Nephron progenitor cell (in vitro differentiated cells): ENCODE measurements at places on chromosomes 2 and 18.

DNA sequence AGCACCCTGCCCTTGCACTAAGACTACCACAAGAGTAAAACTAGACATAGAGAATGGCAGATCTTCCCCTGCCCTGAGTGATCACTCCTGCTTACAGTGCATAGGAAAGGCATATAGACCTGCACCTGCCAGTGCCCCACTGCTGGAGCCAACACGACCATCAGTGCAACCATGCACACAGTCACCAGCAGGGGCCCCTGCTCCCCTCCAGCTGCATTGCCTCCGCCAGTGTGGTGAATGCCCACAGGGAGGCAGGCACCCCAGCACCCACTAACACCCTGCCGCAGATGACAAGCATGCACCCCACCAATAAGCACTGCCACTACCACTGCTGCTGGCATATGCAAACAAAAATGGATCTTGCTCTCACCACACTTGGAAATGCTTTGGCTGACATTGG is 478.8 kb downstream of the ADCYAP1 start:
- DNase-seq, result no peak

GRCh38 chr2:189952536-189953109 is 109.9 kb downstream of the MSTN start:
- DNase-seq, result no peak

GRCh38 chr2:95039363-95039762 is 13.9 kb downstream of the MAL start:
- DNase-seq, result no peak

DNA sequence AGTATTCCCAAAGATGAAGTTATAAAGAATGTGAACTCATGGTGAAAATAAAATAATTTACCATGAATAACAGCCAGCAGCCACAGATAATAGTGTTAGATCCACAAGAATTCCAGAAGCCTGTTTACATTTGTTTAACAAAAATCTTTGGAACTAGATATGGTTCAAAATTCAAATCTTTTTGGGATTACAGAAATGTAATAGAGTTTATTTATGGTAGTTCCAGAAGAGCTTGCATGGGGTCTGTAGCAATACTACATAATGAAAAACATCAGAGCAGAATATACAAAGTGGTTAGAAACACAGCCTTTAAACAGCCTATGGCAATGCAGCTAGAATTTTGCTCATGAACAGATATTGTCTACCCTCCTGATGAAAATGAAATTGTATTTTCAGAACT is 179.1 kb downstream of the RDH14 start:
- DNase-seq, result no peak

GRCh38 chr18:57961876-57962505 is 82.0 kb upstream of the NEDD4L start:
- no peak for DNase-seq

DNA sequence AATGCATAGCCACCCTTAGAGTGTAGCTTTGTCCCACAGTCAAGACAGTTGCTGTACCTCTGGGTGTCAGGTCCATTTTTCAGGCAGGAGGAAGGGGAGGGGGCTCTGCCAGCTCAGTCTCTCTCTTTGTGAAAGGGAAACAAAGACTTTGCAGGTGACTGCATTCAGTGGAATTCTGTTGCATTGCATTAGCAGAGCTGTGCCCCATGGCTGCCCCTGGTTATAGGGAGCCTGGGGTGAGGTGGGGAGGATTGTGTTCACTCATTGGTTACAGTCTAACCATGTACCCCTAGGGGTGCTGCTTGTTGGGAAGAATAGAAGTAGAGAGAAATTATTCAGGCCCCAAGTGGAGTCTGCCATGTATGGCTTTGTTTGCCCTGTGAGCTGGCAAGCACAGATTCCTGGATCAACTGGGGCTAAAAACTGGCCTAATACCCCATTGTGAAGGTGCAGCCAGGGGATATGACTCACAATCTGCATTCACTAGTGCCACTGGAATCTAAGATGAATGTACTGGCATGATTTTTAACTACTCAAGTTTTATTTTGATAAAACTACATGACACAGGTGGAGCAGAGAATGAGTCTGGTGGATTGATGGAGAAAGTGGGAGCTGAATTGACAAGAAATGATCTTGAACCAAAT is 118.4 kb downstream of the SH3BP4 start:
- DNase-seq, result no peak

DNA sequence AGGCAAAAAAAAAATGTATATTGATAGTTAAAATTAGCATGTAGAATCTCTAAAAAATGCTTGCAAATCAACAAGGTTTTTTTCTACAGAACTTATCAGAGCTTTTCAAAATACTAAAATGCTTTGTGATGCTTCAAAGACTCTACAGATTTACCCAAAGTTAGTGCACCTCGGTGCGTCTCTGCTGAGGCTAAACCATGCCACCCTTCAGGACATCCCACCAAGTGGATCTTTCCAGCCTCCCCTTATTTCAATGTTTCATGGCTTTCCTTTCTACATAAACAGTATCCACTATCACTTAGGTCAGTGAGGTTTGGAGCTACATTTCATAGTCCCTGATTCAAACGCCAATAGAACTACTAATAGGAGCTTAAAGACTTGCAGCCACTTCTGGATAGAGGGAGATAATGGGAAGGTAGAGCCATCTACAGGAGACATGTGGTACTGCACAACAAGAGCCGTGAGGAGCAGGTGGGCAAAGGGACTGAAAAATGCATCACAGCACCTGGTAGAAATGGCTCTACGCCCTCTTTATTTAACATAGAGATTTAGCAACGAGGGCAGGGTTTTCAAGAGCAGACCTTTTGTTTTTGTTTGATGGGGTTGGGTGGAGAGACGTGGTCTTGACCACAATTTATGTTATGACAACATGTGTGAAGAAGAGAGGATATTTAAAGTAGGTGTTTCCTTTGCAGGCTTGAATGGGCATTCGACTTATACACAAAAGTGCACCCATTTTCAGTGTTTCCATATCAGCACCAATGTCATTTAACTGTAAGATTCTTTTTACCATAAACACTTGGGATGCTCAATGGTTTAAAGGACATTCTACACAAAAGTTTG is 56.1 kb upstream of the SLC35G4 start:
- DNase-seq, result peak; percentile 59

DNA sequence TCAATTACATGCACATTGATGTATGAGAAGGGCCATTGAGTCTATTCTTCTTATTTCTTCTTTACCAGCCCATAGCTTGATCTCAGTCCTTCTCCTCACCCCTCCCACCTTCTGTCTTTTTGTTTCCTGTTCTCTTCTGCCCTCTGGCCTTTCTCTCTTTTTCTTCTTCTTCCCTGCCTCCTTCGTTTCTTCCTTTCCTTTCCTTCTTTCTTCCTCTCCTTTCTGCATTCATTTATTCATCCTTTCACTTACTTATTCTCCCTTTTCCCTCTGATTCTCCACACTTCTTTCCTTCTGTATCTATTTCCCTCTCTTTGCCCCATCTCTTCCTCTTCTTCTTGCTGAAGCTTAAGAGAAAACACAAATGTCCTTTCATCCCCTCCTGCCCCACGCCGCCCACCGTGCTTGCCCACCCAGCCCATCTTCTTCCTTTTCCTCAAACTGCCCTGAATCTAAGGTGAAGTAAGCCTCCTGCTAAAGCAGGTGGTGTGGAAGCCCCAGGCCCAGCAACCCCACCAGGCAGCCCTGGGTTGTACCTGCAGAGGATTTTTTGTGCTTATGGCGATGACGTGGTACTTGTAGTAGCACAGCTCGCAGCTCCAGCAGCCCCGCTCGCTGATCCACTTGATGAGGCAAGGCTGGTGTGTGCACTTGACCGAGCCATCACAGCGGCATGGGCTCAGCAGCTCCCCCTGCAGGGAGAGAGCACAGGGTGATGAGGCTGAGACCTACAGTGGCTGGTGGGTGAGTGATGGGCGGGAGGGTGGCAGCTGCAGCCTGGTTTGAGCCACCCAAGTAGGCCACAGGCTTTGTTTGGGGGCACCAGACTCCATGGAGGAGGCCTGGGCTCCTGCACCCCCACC is 89.0 kb downstream of the MARCHF4 start:
- peak; percentile 65 for DNase-seq

DNA sequence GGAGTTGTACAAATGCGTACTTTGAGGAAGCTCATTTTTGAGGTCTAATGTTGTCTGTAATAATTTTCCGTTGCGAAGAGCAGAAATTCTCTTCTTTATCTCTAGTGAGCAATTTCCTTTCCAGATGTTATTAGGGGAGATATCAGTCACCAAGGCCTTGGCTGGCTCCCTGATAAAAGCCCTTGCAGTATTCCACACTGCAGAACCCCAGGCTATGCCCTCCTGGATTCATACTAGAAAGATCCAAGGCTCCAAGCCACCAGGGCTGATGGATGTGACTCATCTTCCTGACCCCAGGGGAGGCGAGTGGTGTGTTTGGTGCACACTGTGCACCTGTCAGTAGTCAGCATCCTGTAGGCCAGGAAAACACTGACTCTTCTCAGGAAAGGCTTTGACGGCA is 34.7 kb downstream of the INO80C start:
- DNase-seq, result no peak

- DNase-seq, result no peak
Observed at GRCh38 chr2:203565076-203565475, 30.0 kb upstream of the RAPH1 start.

DNA sequence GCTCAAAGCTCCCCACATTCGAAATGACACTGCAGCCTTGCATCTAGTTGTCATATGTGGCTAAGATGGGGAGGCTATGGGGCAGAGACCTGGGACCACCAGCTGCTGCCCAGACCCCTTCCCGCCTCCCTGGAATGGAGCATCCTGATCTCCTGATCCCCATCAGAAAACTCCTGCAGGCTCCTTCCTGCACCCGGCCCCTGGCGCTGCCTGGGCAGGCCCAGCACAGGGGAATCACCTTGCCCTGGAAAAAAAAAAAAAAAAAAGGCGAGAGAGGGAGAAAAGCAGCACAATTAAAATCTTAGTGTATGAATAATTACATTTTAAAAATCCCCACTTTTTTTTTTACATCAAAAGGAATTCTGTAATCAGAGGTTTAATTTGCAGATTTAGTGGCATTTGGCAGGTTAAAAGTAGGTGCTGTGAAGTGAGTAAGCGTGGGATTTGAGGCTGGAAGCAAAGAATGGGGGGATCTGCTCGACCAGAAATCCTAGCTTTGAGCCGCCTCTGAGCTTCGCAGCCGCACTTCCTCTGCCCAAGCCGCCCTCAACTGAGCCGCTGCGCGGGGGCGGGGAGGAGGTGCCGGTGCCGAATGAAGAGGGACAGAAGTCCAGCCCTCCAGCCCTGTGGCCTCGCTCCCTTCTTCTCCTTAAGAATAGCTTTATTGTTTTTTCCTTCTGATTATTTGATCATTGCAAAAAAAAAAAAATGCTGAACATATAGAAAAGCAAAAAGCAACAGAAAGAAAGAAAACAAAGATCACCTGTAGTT is 30.0 kb downstream of the THNSL2 start:
- DNase-seq, result peak; percentile 69

- DNase-seq, result no peak
Observed at GRCh38 chr2:235642446-235643098, 148.7 kb downstream of the AGAP1 start.

DNA sequence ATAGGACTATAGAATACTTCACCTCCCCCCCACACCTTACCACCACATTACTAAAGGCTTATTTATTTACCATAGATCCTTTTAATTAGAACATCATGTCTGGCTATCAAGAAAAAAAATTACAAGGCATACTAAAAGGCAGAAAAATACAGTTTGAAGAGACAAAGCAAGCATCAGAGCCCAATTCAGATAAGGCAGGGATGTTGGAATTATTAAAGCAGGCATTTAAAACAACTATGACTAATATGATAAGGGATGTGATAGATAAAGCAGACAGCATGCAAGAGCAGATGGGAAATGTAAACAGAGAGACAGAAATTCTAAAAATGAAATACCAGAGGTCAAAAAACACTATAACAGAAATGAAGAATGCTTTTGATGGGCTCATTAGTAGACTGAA is 55.4 kb upstream of the SMIM21 start:
- no peak for DNase-seq

DNA sequence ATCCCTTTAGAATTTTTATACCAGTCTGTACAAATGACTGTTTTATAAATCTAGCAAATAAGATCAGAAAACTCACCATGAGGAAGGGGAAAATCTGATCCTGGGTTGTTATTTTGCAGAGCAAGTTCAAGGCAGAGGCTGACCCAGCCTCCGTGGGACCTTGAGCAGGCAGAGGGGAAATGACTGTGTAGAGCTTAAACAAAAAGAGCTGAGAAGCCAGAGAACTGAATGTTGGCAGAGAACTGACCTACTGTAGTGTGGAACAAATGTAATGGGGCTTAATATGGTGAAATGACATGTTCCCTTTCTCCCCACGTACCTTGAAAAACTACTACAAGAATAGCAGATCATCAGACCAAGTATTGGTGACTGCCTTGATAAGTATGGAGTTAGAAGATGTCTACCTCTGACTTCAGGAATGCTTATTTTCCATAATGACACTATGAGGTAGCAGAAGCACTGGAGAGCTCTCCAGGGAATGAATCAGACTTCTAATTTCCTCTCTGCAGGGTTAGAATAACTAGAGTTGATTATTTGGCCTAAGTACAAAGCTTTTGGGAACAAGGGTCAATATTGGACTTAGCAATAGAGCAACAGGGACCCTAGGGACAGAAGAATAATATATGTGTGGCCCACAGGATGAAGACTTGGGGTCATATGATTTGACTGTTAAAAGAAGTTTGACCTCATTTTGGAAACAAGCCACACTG is 304.4 kb downstream of the CCDC178 start:
- no peak for DNase-seq

DNA sequence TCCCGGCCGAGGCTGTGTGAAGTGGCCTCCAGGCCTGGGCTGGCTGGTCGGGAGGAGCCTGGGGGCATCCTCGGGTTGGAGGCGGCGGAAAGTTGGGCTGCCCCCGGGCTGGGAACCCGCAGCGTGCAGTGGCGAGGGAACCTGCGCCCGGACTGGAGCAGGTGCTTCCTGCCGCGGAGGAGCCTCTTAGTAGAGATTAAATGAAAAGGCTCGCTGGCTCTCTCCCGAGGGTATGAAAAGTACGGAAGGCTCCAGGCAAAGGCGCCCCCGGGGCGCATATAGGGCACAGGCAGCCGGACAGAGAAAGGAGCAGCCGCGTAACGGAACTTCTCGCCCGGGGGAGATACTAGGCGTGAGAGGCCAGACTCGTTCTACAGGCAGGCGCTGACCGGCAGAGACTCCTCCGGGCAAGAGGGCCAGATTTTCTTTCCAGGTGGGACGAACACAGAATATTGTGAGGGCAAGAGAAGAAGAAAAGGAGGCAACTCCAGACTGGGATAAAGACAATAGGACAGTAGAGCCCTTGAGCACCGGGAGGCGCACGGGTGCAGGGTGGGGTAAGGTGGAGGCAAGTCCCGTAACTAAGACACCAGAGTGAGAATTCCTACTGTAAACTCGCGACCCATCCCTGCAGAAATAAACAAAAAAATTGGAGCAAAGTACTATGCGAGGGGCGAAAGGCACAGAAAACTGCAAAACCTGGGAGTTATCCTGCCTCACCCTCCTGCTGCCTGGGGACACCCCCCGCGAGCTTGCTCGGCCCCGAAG is 816 bp downstream of the CDH2 start:
- DNase-seq, result peak; percentile 62

GRCh38 chr18:668260-668659 is 10.8 kb downstream of the TYMS start:
- DNase-seq, result no peak

- DNase-seq, result peak; percentile 29
Observed at GRCh38 chr2:197179744-197180498, 130.7 kb downstream of the ANKRD44 start.

GRCh38 chr2:26968001-26968400 is 2.4 kb upstream of the MAPRE3 start:
- no peak for DNase-seq

- DNase-seq, result no peak
Observed at GRCh38 chr2:201298462-201299052, 38.2 kb downstream of the CASP8 start.
